ENCODE measurements at places on chromosomes 6 and 20. TPM values are rescaled to one million over a fixed set of nuclear protein-coding genes. Genes with fewer than 3 reads are reported as not detected.

DNA sequence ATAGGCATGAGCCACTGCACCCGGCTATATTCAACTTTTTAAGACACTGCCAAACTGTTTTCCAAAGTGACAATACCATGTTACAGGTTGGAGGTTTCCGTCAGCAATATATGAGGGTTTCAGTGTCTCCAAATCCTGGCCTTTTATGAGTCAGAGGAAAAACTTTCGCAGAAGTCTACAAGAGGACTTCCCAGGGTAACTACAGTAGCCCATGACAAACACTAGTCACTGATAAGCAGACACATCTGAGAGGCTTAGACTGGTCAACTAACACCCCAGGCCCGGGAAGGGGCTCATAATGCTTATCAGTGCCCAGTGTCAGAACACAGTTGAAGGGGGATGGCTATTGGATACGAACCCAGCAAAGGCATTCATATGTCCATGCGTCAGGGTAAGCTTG is 85.4 kb downstream of the SOX4 start:
- peak; percentile 18 for DNase-seq
- H3K27me3 ChIP-seq = no peaks in the 10 kb centered on the region
- no peak overlapping the region for H3K4me3 ChIP-seq
- no peak overlapping the region for H3K27ac ChIP-seq
- H3K36me3 ChIP-seq = no peaks in the 10 kb centered on the region

DNA sequence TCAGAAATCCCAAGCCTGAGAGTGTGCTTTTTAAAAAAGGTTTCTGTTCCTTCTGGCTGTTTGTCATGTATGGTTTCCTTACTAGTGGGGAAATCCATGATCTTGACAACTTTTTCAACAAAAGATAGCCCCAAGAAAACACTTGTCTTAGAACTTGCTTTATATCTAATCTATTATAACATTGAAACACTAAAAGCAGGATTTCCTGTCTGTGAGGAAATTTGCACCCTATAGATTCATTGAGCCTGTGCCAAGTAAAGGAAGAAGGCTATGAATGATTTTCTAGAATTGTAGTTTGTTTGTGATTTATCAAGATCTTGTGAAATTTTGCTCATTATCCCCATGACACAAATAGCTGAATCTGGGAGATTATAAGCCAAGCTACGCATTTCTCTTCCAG is 238.6 kb upstream of the RIN2 start:
- no peaks in the 10 kb centered on the region for H3K27me3 ChIP-seq
- H3K4me1 ChIP-seq = no peaks in the 10 kb centered on the region
- H3K27ac ChIP-seq = no peak overlapping the region
- no peak overlapping the region for H3K4me3 ChIP-seq
- no peak for DNase-seq
- no peaks in the 10 kb centered on the region for H3K36me3 ChIP-seq

- H3K27ac ChIP-seq = no peak overlapping the region
- no peaks in the 10 kb centered on the region for H3K27me3 ChIP-seq
- no peaks in the 10 kb centered on the region for H3K36me3 ChIP-seq
- DNase-seq = peak; percentile 46
These were observed 279.7 kb downstream of the CDH4 start for GRCh38 chr20:61531553-61532345.

DNA sequence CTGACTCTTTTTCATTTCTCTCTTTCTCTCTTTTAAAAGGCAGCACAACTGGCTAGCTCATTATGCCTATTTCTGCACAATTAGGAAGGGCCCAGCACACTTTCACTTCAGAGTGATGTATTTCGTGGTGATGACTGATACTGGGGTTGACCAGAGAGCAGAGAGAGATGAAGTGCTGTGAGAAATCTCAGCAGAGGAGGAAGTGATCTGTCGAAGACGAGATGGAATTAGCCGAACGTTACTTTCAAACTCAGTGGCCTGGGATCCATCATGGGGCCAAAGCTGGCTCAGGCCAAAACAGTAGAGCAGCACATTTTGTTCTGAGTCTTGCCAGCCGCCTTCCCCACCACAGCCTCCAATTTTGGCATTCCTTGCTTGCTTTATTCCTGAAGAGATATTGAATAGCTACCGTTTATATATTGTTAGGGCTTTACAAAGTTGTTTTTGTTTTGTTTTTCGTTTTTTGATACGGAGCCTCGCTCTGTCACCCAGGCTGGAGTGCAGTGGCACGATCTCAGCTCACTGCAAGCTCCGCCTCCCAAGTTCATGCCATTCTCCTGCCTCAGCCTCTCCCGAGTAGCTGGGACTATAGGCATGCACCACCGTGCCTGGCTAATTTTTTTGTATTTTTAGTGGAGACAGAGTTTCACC is 213.2 kb upstream of the ECI2 start:
- no peaks in the 10 kb centered on the region for H3K27me3 ChIP-seq
- H3K4me3 ChIP-seq = no peak overlapping the region
- H3K4me1 ChIP-seq = peaks cover 36% of the 10 kb centered on the region
- no peaks in the 10 kb centered on the region for H3K36me3 ChIP-seq
- DNase-seq = peak; percentile 36

ENPP4 gene
- 3.6 TPM for total RNA-seq

MCCD1 gene
- total RNA-seq = not detected

Data from fibroblast of lung (primary cell).